ENCODE measurements at places on chromosomes 1 and 21.

GRCh38 chr21:34618941-34619340 lies 4.0 kb upstream of the RCAN1 start:
- DNase-seq: no peak

DNA sequence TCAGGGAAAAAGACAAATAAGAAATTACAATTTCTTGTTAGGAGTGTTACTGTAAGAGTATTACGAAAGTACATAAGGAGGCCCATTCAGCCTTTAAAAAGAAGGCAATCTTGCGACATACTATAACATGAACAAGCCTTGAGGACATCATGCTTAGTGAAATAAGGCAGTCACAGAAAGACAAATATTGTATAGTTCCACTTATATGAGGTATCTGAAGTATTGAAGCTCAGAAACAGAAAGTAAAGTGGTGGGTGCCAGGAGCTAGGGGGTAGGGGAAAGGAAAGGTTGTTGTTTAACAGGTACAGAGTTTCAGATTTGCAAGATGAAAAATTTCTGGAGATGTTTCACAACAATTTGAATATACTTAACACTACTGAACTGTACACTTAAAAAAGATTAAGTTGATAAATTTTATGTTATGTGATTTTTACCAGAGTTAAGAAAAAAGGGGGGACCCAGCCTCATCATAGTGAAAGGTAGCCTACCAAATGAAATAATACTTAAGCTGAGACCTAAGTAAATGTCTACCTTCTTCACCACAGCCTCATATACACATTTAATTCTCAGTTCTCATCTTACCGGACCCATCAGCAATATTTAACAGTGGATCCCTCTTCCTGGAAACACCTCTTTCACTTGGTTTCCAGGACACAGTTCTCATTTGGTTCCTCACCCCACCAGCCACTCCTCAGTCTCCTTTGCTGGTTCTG lies 19.5 kb downstream of the USP24 start:
- DNase-seq: peak; percentile 75

GRCh38 chr1:114746450-114747121 lies 11.2 kb downstream of the CSDE1 start:
- DNase-seq: no peak

DNA sequence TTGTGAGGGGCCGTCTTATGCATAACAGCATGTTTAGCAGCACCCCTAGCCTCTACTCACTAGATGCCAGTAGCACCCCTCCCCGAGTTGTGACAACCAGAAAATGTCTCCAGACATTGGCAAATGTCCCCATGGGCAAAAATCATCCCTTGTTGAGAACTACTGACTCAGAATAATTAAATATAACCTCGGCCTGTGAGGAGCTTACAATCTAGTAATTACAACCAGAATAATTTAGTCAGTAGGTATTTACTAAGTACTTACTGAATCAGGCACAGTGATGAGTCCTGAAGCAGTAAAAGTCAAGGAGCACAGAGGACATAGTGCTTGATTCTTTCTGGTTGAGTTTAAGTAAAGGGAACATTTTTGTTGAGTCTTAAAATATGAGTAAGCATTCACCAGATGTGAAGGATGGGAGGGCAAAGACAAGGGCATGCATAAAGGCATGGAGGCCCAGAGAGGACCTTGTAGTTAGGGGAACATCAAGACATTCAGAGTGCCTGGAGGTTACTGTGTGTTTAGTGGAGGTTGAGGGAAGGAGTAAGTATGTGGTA lies 44.1 kb upstream of the KCNQ4 start:
- DNase-seq: no peak

DNA sequence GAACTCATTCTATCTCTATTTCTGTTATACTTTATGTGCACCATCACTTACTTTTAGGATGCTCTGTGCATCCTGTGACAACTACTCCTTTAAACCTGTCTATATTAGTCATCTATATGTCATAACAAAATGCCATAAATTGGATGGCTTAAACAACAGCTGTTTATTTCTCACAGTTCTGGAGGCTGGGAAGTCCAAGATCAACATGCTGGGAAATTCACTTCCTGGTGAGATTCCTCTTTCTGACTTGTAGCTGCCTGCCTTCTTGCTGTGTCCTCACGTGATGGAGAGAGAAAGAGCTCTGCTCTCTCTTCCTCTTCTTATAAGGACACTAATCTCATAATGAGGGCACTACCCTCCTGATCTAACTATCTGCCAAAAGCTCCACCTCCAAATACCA lies 62.3 kb upstream of the RCOR3 start:
- no peak for DNase-seq

DNA sequence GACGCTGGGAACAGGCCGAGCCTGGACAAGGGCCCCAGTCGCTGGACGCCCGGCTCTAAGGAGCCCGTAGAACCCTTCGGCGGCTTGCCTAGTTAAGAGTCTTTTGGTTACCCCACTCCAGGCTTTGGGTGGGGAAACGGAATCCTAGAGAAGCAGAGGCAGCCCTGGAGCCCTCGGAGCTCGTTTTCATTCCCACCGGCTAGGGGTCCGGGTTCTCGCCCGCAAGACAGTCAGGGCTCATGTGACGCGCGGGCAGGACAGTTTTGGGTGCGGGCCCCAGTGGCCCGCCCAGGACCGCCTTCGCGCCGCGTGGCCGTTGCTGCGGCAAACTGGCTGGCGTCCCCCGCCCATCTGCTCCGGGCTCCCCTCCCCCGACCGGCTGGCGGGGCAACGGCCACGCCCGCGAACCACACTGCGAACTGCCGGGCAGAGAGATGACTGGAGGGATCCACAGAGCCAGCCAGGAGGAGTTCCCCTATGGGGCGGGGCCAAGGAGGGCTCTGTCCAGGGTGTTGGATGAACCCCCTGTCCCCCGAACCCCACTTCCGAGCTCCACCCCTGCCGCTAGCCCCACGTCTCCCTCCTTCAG lies 829 bp upstream of the HES2 start:
- DNase-seq: no peak

- no peak for DNase-seq
Measured at GRCh38 chr1:20199840-20200239, 13.5 kb upstream of the PLA2G2C start.

GRCh38 chr1:22350924-22351767 lies 100.5 kb upstream of the ZBTB40 start:
- no peak for DNase-seq

DNA sequence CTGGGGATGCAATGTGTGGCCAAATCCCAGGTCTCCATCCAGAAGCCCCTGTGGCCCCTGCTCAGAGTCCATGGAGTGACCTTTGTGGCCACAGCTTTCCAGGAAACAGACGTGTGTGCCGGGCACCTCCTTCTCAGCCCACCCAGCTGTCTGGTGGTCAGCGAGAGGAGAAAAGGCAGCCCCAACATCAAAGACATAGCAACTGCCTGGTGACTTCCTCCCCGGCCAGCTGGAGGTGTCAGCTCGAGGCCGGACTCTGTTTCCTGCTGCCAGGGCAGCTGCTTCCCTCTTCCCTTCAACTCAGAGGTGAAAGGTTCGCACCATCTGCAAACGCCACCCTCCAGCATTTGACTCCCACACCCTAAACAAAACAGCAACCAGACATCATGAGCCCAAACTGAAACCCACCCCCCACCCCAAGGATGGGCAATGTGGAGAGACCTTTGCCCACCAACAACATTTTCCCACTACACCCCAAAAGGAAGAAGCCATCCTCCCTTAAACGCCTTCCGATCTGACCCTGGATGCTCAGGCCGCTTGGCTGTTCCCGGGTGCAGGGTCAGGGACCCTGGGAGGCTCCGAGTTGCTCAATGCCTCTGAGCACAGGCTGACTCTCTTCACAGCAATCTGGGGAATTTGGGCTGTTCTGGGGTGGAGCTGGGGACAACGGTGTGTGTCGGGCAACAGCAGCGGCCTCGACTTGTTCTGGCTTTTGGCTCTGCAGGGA lies 162.3 kb downstream of the PSMG1 start:
- DNase-seq: peak; percentile 44
